ENCODE measurements at places on chromosomes 13 and 19. TPM values are rescaled to one million over a fixed set of nuclear protein-coding genes. Genes with fewer than 3 reads are reported as not detected.

DNA sequence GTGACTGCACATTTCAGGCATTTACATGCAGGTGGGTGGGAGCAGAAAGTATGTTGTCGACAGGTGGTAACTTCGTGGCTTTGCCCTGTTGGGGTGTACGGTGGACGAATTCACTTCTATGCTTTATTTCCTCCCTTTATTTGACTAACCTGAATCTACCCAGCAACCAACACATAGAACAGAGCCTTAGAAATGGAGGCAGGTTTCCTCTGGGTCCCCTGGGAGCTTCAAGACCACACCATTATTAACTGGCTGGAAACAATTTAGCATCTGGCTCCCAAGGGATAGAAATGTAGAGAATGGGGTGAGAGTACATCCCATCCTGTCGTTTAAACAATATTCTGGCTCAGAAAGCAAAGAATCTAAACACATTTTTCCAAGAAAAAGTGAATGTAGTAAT, 244.4 kb downstream of the DLEU7 start:
- DNase-seq: no peak

DNA sequence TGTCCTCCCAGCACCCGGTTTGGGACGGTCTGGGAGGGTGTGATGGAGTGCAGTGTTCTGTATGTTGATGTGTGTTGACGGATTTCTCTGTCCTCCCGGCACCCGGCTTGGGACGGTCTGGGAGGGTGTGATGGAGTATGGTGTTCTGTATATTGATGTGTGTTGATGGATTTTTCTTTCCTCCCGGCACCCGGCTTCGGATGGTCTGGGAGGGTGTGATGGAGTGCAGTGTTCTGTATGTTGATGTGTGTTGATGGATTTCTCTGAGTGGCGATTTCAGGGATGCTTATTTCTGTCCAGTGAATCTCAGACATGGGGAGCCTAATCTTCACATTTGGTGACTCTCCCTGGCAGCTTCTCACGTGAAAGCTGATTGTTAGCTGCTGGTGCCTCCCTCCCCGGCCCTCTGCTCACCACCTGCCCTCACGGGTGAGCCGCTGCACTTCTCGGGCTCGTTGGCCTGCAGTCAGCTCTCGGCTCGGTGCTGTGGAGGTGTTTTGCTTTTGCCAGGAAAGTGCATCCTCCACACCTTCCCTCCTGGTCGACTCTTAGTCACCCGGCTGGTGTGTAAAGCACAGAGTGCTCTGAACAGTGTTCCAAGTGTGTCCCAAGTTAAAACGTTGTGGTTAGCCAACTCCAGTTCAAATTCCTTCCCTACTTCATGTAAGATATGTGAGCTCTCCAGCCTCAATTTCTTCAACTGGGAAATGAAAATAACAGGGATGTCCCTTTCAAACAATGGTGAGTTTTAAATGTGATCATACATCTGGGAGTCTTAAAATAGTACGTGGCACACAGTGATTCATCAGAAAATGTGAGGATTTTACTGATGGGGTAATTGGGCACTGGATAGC, 54.6 kb downstream of the ATP11A start:
- DNase-seq: no peak

Gene ZNF441
- total RNA-seq: 37.7 TPM

GRCh38 chr19:14352526-14352925, 28.7 kb upstream of the ADGRE5 start:
- no peak for DNase-seq

GRCh38 chr13:25958986-25959385, 92.8 kb downstream of the SHISA2 start:
- no peak for DNase-seq

DNA sequence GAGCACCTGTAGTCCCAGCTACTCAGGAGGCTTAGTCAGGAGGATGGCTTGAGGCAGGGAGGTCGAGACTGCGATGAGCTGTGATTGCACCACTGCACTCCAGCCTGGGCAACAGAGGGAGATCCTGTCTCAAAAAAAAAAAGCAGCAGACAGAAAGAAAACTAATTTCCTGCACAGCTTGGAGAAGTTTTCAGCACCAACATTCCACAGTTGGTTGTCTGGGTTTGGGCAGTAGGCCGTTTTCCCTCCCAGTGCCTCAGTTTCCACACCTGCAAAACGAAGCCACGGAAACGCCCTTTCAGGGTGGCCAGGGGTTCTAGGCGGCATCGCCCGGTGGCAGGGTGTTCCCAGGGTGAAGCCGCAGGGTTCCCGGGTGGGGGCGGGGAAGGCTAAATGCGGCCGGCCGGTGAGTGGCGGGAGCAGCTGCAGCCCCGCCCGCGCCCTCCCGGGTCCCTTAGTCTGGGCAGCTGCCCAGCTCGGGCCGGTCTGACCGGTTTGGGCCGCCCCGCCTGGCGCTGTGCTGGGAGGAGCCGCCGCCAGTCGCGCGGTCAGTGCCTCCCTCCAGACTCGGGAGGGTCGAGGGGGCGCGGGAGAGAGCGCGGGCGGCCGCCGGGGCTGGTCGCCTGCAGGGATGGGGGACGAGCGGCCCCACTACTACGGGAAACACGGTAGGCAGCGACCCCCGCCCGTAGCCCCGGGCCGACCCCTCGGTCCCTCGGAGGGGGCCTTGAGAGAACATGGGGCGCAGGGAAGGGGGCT, at the start of gene SLC44A2:
SLC44A2 (plus strand) TSS at position 551 of the 759 bp plus-strand sequence; CDS start at position 632, 81 bp downstream.
- DNase-seq: peak; percentile 26

GRCh38 chr13:32134241-32135055, 102.9 kb downstream of the FRY start:
- DNase-seq: no peak

DNA sequence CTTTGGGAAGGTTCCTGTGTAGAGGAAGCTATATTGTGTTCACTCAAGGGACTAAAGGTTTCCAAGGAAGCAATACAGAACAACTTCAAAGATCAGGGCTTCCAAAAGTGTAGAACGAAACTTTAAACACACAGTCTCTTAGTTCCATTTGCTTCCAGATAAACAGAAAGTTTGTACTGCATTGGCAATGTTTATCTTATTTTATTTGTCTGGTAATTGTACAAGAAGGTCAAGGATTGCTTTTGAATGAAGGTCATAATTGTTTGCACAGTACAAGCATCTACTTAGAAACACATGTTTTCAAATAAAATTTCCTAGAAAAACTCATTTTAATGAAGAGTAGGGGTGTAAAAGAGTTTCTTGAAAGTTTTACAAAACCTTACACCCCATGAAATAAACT, 712.7 kb upstream of the SGCG start:
- no peak for DNase-seq

Gene PSPN
- 1.4 TPM for total RNA-seq
